ENCODE measurements at places on chromosomes 1 and 21.

DNA sequence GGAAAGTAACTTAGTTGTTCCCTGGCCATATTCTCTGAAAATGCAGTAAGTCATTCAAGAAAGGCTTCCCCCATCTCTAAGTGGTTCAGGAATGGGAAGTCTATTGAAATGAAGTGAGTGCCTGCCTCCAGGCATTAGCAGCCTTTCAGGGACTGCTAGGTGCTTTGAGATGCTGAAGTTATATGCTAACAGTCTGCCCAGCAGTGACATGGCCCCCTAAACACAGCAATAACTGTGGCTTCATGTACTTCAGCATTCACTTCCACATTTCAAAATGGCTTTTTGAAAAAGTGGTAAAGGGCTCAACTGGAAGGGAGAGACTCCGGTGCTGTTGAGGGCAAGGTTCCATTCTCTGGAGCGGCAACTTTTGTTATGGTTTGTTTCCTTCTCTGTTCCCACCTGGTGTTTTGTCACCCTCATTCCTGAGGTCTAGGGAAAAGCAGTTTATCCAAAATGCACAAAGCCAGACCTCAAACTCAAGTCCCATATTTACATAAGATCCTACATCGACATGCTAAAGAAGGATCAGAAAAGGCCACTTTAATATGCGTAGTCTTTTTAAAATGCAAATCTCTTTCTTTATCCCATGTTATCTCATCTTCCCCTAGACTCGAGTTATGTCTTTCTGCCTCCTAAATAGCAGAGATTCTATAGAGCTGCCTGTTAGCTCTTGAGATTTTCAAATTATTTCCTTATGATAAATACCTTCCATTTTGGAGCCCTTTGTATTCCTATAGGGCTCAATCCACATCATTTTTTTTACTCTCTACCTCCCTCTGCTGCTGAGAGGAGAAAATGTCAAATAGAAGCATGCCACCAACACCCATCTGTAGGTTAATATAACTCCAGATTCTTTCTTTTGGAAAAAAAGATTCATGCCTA, 34.2 kb upstream of the LRRC8C start:
- DNase-seq, result peak; percentile 52

- no peak for DNase-seq
Observed at GRCh38 chr21:41399246-41399800, 26.7 kb upstream of the MX1 start.

DNA sequence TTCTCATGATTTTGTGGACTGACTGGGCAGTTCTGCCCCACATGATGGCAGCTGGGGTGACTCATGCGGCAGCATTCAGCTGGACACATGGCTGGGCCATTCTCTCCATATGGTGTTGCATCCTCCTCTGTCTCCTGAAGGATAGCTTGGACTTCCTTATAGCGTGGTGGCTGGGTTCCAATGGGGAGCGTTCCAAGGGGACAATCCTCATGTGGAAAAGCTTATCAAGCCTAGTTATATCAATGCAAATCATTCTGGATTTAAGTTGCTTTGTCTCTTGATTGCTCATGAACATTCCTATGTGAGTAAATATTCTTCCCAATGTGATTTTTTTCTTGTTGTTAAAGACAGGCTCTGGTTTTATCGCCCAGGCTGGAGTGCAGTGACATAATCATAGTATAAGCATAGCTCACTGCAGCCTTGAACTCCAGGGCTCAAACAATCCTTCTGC, 13.2 kb upstream of the SLC2A1 start:
- DNase-seq, result no peak

DNA sequence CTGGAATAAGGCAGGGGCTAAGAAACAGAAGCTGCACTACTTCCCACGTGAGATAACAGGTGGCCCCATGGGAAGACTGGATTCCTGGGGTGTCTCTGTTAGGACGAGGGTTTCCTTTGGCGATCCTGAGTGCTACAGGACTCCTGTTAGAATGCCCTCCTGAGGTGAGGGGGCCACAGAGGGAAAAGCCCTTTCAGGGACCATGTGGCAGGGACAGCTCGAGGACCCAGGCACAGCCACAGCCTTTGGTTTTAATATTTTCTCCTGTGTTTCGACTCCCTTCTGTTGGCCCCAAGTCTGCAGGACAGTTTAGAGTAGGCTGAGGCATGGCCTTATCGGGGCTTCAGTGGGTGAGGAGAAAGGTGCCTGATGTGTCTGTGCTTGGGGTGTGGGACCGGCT, 12.6 kb downstream of the TTC39A start:
- DNase-seq, result no peak

DNA sequence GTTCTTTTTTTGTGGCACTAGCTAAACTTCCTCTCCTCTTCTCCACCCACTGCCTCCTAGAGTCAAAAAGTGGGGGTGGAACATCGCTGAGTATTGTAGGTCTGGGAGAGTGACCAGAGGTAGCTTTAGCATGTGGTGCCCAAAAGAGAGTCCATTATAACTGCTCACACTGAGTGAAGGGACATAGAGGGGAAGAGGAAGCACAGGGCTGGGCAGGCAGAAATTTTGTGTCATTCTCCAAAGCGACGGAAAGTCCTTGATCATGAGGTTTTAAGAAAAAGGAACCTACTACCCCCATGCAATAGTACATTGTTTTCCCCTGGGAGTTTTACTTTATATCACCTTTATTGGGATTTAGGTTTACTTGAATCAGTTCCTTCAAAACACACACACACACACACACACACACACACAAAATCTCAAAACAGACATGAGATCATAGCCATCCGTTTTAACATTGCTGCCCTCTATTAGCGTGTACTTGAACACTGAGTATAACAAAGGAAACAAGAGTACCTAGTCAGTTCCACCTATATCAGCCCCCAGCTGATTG, 4.1 kb downstream of the CD84 start:
- no peak for DNase-seq

GRCh38 chr1:209029737-209030136, 553.8 kb upstream of the CAMK1G start:
- no peak for DNase-seq

DNA sequence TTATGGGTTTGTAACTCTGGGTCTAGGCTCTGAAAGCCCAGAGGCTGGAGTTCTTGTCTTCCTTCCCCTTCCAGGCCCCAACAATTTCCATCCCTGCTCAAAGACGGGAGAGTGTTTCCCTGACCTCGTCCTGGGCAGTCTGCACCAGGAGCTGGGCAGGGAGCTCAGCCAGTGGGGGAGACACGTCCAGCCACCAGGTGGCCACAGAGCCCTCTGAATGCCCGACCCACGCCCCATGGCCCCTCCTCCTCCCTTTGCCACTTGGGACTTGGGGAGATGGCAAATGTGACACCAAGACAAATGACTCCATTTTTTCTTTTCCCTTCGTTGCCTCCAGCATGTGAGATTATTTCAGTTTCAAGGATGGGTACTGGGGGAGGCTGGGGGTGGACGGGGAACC, 159.9 kb upstream of the AJAP1 start:
- DNase-seq, result no peak

- no peak for DNase-seq
Observed at GRCh38 chr1:229249854-229250644, 20.9 kb upstream of the RAB4A start.

- DNase-seq, result peak; percentile 16
Observed at GRCh38 chr1:155650231-155650757, 38.3 kb downstream of the YY1AP1 start.

GRCh38 chr1:237877631-237878030, 13.1 kb downstream of the ZP4 start:
- no peak for DNase-seq

- DNase-seq, result peak; percentile 23
Observed at GRCh38 chr21:36630485-36631206, 68.3 kb upstream of the SIM2 start.

GRCh38 chr1:10663678-10664035, 132.8 kb downstream of the CASZ1 start:
- no peak for DNase-seq

DNA sequence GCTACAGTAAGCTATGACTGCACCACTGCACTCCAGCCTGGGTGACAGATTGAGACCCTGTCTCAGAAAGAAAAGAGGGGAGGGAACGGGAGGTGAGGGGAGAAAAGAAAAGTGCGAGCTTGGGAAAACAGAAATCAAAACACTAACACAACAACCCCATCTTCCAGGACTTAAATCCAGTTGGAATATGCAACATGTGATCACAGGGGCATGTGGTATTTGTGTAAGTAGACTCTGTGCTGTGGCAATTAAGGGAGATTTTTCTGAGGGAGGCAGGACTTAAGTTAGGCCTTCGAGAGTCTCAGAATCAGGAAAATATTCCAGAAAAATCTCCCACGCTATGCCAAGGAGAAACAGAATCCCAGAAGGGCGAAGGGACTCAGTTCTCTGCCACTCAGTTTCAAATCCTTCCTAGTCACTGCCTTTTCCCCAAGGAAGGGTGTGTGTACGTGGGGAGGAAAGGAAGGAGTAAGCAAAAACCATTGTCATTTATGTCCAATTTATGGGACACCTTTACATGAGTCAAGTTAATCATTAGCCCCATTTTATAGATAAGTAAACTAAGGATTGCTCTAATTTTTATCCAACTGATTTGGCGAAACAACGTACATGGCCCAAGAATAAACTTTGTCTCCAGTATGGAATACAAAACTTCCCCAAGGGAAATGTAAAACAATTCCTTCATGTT, 12.3 kb downstream of the ID3 start:
- DNase-seq, result no peak

GRCh38 chr21:38470755-38471154, 27.5 kb downstream of the ERG start:
- DNase-seq, result peak; percentile 81

- DNase-seq, result peak; percentile 25
Observed at GRCh38 chr1:30976143-30976542, 67.6 kb upstream of the SDC3 start.

GRCh38 chr1:198892065-198892464, 253.2 kb downstream of the PTPRC start:
- no peak for DNase-seq

- DNase-seq, result peak; percentile 89
Observed at GRCh38 chr1:162349635-162350330, 26.9 kb downstream of the SPATA46 start.

DNA sequence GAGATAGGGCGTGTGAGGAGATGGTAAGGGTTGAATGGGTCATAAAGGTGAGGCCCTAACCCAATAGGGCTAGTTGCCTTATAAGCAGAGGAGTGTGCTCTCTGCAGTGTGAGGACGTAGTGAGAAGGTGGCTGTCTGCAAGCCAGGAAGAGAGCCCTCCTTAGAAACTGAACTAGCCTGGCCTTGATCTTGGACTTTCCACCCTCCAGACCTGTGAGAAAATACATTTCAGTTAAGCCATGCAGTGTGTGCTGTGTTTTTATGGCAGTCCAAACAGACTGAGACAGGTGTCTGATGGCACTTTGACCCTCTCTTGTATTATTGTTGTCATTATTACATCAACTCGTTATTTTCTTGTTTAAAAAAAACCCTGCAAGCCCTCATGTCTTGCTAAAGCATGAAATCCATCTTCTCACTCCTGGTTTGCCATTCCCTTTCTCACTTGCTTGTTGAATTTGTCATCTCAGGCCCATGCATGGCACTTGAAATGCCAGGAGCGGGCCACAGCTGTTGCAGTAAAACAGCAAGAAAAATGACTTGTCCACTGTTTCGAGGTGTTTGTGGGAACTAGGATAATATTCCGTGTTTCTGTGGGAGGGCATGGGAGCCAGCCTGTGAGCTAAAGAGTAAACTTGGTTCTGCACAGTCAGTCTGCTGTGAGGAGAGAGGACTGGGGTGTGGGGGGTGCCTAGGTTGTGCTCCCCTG, 78.6 kb downstream of the STUM start:
- no peak for DNase-seq

- DNase-seq, result peak; percentile 5
Observed at GRCh38 chr1:245242989-245243388, 88.2 kb downstream of the KIF26B start.

DNA sequence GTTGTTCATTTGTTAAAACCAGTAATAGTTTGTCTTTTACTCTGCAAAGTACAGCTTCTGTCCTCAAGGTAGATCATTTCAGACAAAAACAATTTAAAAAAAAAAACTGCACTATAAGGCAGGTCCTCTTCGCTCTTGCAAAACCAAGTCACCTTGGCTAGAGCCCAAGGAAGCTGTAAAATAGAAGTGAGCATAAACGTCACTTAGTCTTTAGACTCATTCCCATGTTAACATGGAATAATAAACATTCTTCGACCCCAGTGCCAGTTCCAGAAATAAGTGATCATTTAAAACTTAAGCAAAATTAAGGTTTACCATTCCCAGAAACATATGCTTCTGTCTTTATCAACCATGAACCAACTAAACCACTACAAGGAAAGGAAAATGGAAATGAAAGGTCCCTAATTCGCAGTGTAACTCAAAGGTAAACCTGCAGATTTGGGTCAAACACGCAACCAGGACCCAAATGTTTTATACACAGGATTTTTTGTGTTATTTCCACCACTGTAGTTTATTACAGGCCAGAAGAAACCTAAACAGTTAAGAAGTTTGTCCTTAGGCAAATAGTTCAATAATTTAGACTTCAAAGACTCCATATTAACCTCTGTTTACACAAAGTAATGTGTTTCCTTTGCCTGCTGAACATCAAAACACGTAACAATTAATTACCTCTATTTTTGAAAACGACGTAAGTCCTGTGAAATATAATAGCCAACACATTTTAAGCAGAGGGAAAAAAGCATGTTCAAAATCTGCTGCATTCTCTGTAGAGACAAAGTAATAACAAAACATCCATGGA, 54.6 kb downstream of the TGFBR3 start:
- no peak for DNase-seq

- no peak for DNase-seq
Observed at GRCh38 chr1:184937729-184938128, 36.6 kb downstream of the NIBAN1 start.

- DNase-seq, result no peak
Observed at GRCh38 chr1:9653491-9654050, 2.0 kb downstream of the PIK3CD start.

DNA sequence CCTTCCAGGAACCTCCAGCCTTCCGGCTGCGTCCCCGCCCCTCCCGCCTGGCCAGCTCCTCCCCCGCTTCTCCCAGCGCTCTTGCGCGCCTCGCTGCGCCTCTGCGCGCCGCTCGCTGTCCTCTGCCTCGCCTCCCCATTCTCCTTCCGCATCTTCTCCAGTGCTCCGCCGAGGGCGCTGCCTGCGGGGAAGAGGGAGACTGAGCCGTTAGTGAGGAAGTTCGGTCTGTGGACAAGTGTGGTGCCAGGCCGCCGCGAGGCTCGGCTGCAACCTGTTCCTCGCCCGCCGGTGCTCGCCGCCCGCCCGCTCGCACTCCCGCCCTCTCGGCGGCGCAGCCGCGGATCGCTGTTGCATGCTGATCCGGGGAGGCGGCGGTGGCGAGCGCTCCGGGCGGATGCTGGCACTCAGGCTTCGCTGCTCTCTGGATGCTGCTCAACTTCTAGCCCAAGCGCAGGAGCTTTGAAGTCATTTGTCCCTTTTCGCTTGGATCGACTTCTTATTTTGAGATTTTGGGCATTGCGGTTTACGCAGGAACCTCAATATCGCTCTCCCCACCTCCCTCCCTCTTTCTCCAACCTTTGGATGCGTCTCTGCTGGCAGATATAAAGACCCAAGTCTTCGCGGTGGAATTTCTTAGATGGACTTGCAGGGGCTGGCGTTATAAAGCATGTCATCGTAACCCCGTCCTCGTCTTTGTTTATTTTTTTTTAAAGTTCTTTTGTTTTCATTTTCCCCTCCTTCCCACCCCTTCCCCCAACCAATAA, 614 bp upstream of the CACNA1E start:
- DNase-seq, result peak; percentile 8

Measured in bronchial epithelial cell (primary cell).